ENCODE measurements at places on chromosomes 7 and 10.

GRCh38 chr7:112206991-112207592 is 597 bp downstream of the ZNF277 start:
- DNase-seq, result no peak

GRCh38 chr10:16603308-16603707 is 81.6 kb upstream of the C1QL3 start:
- no peak for DNase-seq

GRCh38 chr10:17248964-17249363 is 20.9 kb downstream of the VIM start:
- no peak for DNase-seq

GRCh38 chr7:66152371-66153191 is 37.9 kb downstream of the CRCP start:
- DNase-seq, result peak; percentile 78

DNA sequence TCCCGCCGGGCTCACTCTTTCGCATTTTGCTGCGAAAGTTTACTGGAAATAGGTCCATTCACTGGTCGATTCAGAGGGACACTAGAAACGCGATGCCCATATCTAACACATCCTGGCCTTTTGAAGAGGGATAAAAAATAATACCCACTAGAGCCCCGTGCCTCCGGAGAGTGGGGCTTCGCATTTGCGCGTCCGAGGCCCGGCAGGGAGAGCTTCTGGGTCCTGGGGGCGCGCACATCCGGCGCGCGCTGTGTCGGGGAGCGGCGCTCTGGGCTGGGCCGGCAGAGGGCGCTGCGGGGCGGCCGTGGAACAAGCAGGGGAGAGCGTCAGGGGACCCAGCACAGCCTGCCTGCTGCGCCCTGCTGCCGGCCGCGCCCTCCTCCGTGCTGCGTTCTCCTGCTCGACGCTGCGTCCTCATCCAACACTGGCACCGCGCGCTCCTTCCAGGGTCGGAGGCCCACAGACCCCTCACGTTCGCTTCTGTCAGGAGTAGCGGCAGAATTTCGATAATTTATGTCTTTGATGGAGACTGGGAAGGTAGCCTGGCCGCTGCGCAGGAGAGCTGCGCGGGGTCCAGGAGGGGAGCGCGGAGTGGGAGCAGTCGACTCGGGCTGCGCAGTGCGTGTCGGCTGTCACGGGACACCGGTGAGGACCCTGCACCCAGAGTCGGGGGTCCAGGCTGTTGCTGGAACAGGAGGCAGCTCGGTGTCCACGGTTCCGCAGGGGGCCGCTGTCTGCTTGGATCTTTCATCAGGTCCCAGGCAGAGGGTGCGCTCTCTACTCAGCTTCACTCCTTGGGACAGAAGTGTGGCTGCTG is 41.5 kb upstream of the ZNF32 start:
- DNase-seq, result peak; percentile 86

Data from fibroblast of skin of right quadriceps (primary cell).